ENCODE measurements at places on chromosomes 1 and 21. TPM values are rescaled to one million over a fixed set of nuclear protein-coding genes. Genes with fewer than 3 reads are reported as not detected.
A peak's percentile ranks its signal among the peaks of the same experiment; 100 is the strongest.

Gene CHIA
- total RNA-seq: 6.3 TPM

Gene RBP7
- total RNA-seq: 8.7 TPM

Gene PTPN7
- 7.3 TPM for total RNA-seq

Gene LAPTM5
- 424 TPM for total RNA-seq

Gene IL19
- not detected for total RNA-seq

Gene INAVA
- 9.0 TPM for total RNA-seq

Gene PADI4
- 2.3 TPM for total RNA-seq

Gene OR10J1
- not detected for total RNA-seq

DNA sequence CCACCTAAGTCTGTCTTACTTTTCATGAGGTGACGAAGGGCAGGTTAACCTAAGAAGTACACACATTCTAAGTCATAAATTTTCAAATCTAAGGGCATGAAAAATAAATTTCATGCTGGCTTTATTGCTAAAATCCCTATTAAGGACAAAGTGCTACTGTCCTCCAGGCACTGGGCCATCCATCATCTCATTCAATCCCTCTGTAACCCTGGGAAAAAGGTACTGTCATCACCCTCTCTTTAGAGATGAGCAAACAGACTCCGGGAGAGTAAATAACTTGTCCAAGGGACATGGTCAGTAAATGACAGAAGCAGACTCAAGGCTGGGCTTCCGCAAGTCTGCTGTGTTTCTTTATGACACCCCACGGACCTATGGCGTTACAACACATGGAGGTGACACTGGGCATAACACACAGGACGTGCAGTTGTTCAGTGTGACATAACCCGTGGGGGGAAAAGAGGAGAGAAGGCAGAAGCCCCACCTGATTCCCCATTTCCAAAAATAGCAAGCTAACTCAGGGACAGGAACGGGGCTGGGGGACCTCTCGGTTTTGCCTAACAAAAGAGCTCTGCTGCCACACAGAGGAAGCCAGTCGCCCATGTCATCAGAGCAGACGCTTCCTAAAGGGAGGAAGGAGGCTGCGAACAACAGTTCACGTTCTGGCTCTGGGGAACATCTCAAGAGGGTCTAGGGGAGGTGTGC is 12.5 kb upstream of the SRM start:
- H3K4me3 ChIP-seq: no peak overlapping the region
- H3K27ac ChIP-seq: no peak overlapping the region
- H3K36me3 ChIP-seq: peaks cover 97% of the 10 kb centered on the region
- no peaks in the 10 kb centered on the region for H3K27me3 ChIP-seq
- H3K4me1 ChIP-seq: no peaks in the 10 kb centered on the region
- DNase-seq: peak; percentile 12

- H3K36me3 ChIP-seq: no peaks in the 10 kb centered on the region
- DNase-seq: peak; percentile 80
- H3K27me3 ChIP-seq: no peaks in the 10 kb centered on the region
- peaks cover 32% of the 10 kb centered on the region for H3K4me1 ChIP-seq
- peak overlapping the region; percentile 68 for H3K4me3 ChIP-seq
Observed at GRCh38 chr1:15411593-15412137, 2.0 kb downstream of the EFHD2 start.

DNA sequence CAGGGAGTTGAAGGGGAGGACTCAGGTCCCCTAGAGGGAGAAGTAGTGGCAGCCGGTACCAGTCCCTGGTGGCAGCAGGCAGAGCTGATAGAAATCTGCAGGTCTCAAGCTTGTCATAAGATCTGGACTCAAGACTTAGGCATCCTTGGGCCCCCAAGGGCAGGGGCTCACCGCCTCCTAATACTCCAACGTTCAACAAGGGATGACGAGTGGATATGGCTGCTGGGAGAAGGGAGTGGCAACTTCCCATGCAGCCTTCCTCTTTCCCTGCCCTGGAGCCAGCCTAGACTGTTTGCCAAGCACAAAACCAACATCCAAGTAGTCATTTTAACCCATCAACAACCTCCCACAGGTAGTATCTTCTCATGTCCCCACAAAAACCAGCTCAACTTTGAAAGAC is 6.9 kb downstream of the TRABD2B start:
- no peak for DNase-seq
- H3K4me3 ChIP-seq: no peak overlapping the region
- H3K4me1 ChIP-seq: no peaks in the 10 kb centered on the region
- peaks cover 6% of the 10 kb centered on the region for H3K27me3 ChIP-seq

DNA sequence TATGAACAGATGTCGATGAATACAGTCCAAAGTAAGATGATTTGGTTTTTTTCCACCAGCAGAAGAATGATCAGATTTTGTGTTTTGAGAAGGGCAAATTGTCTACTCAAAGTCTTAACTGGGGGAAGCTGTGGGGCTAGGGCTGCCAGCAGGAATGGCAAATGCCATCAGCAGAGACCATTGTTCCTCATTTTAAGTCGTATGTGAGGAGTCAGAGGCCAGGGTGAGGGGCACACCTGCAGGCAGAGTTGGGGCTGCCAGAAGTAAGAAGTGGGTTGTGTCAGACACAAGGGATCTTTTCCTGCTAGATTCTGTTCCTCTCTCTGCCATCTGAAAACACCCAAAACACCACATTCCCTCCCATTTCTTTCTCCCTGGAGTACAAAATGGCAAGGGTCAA is 8.7 kb downstream of the PARK7 start:
- H3K4me3 ChIP-seq: no peak overlapping the region
- peaks cover 75% of the 10 kb centered on the region for H3K36me3 ChIP-seq
- H3K27ac ChIP-seq: no peak overlapping the region
- no peaks in the 10 kb centered on the region for H3K27me3 ChIP-seq
- peaks cover 5% of the 10 kb centered on the region for H3K4me1 ChIP-seq

GRCh38 chr1:110928191-110928590 is 35.5 kb downstream of the LRIF1 start:
- no peaks in the 10 kb centered on the region for H3K4me1 ChIP-seq
- H3K4me3 ChIP-seq: no peak overlapping the region
- no peak overlapping the region for H3K27ac ChIP-seq
- H3K36me3 ChIP-seq: no peaks in the 10 kb centered on the region

- peaks cover 5% of the 10 kb centered on the region for H3K4me1 ChIP-seq
- no peak overlapping the region for H3K4me3 ChIP-seq
- no peak for DNase-seq
- no peaks in the 10 kb centered on the region for H3K27me3 ChIP-seq
- no peaks in the 10 kb centered on the region for H3K36me3 ChIP-seq
- no peak overlapping the region for H3K27ac ChIP-seq
Observed at GRCh38 chr21:33670076-33670978, 28.0 kb downstream of the ITSN1 start.

DNA sequence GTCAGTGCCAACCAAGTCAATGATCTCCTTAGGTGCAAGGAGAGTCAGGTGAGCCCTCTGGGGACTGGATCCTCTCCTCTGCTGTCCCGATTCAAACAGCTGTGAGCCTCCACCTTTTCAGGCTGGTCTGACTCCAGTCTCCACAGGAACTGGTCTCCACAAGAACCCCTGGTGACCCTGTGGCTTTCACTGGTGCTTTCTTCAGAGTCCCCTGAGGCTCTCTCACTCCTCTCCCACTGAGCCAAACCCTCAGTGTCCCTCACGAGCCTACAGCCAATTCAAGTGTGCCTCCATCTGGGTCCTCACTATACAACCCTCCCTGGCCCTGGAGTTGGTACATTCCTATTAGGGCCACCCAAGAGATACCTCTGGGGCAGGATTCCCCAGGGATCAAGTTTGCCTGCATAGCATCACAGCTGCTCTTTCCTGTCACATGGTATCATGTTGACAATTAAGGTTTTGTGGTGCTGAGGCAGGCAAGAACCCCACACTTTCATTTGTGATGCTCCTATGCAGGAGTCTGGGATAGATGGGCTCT is 5.2 kb upstream of the NGF start:
- H3K4me1 ChIP-seq: peaks cover under 1% of the 10 kb centered on the region
- H3K27me3 ChIP-seq: peaks cover 4% of the 10 kb centered on the region
- H3K36me3 ChIP-seq: no peaks in the 10 kb centered on the region
- DNase-seq: no peak
- H3K4me3 ChIP-seq: no peak overlapping the region

GRCh38 chr1:235558621-235559169 is 54.4 kb upstream of the B3GALNT2 start:
- H3K4me1 ChIP-seq: no peaks in the 10 kb centered on the region
- H3K36me3 ChIP-seq: no peaks in the 10 kb centered on the region
- no peaks in the 10 kb centered on the region for H3K27me3 ChIP-seq
- no peak for DNase-seq

- H3K27me3 ChIP-seq: no peaks in the 10 kb centered on the region
- H3K4me3 ChIP-seq: no peak overlapping the region
- no peak for DNase-seq
- H3K4me1 ChIP-seq: no peaks in the 10 kb centered on the region
- no peaks in the 10 kb centered on the region for H3K36me3 ChIP-seq
Observed at GRCh38 chr1:39795651-39796050, 7.0 kb upstream of the BMP8B start.

GRCh38 chr21:39625211-39625895 is 12.6 kb downstream of the B3GALT5 start:
- H3K27ac ChIP-seq: no peak overlapping the region
- H3K36me3 ChIP-seq: no peaks in the 10 kb centered on the region
- H3K4me1 ChIP-seq: no peaks in the 10 kb centered on the region
- no peaks in the 10 kb centered on the region for H3K27me3 ChIP-seq
- no peak overlapping the region for H3K4me3 ChIP-seq

GRCh38 chr1:15186846-15187151 is 33.3 kb downstream of the TMEM51 start:
- H3K27me3 ChIP-seq: no peaks in the 10 kb centered on the region
- DNase-seq: peak; percentile 54
- no peaks in the 10 kb centered on the region for H3K36me3 ChIP-seq
- peaks cover 13% of the 10 kb centered on the region for H3K4me1 ChIP-seq
- H3K27ac ChIP-seq: no peak overlapping the region

DNA sequence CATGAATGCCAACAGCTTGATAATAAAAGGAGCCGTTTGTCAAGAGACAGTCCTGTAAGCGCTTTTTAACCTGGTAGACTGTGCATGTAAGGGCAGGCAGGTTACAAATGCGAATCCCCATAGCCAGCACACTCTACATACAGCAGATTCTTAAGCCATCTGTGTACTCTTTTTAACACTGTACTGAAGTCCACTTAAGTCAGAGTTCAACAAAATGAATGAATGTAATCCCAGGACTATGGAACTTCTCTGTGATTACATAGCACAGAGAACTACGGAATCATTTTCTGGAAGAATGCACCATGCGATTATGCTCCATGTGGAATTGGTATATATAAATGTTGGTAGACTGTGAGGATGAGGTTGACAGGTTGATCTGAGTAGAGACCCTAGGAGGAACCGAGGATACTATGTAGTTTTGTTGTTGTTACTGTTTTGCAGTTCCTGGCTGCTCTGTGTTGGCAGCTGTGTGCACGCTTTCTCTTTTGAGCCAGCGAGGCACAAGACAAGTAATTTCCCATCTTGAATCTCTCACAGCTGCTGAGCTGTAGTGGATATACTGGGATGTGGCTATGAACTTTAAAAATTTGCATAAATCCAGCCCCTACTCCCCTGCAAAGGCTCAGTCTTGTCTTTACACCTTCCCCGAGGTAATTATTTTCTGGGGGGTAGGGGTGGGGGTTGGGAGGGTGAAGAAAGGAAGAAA is 21.9 kb downstream of the LRRC8D start:
- no peaks in the 10 kb centered on the region for H3K36me3 ChIP-seq
- no peak for DNase-seq
- peak overlapping the region; percentile 69 for H3K27ac ChIP-seq
- H3K4me1 ChIP-seq: peaks cover 14% of the 10 kb centered on the region
- H3K4me3 ChIP-seq: peak overlapping the region; percentile 73

DNA sequence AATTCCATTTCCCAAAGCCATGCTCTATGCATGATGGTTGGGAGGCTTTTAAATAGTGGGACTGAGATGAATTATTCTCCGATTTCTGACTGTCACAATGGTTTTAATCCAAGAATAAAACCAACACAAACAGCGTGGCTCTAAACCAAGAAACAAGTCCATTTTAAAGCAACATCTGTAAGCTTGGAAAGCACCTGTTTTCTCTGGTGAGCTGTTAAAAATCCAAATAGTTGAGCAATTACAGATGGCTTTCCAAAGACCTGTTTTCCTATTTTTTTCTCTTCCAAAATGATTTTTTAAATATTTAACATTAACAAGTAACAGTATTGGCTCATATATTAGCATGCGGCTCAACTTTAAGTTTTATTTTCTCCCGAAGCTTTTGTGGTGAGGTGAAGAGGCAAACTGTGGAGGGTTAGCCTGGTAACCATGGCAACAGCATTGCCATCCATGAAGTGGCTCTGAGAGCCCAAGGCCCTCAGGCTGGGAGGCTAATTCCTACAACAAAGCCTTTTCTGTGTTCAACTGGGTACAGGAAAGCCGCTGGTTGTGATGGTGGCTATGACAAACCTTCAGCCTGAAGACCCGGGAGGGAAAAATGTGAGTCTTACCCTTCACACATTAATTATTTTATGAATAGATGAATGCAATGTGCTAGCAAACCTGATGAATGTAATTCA is 56.7 kb upstream of the B3GALT5 start:
- no peak overlapping the region for H3K4me3 ChIP-seq
- H3K4me1 ChIP-seq: no peaks in the 10 kb centered on the region
- no peak overlapping the region for H3K27ac ChIP-seq
- no peaks in the 10 kb centered on the region for H3K27me3 ChIP-seq
- no peak for DNase-seq
